ENCODE measurements at places on chromosomes 1 and 21.

DNA sequence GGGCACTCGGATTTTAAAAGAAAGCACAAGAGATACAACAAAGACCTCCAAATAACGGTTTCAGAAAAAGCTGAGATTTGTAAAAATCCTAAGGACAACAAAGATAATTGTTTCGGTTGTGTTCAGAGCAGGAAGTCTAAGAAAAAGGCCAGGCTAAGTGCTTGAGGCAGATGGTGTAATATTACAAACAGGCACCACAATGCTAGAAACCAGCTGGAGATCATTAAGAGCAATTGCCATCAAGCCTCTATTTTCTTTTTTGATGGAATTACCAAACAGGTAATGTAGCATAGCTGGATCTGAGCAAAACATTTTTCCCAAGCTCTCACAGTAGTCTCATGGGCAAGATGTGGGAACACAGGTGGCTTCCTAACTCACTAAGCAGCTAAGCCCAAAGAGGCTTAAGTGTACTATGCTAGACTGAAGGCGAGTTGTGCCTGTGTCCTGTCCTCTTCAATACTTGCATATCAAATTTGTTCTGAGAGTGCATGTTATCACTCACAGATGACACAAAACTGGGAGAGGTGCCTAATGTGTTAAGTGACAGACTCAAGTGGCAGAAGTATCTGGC, 161.6 kb downstream of the GLUL start:
- no peak for DNase-seq

DNA sequence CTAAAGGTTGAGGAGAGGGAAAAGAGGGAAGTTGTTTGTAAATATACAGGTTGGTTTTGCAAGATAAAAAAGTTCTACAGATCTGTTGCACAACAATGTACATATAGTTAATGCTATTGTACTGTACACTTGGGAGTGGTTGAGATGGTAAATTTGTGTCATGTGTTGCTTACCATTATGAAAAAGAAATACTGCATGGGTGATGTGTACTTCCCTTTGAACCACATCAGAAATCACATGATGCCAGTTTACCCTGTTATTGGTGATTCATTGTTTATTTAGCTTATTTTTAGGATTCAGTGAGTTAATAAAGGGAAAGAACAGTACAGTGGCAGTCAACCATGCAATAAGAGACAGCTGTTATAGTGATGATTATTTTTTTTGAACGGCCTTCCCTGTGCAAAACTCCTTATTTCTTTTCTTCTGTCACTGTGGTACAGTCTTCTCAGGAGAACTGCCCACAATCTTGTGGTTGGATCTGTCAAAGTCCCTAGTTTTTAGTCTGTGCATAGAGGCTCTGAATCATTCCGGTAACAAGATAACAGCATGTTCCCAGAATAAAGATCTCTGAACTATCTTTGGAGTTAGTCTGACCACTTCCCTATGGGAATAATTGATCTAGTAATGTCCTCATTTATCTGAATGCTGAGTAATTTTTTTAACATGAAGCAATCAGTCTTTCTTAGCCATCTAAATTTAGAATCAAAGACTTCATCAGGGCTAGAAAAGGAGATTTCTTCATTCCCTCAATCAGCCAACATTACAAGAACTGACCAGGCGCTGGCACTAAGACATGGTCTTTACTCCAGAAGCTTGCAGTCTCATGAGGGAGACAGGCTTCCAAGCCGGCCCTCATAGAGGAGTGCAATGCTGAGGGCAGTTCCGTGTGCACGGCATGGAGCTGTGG, 84.2 kb downstream of the SH3GLB1 start:
- peak; percentile 24 for DNase-seq

DNA sequence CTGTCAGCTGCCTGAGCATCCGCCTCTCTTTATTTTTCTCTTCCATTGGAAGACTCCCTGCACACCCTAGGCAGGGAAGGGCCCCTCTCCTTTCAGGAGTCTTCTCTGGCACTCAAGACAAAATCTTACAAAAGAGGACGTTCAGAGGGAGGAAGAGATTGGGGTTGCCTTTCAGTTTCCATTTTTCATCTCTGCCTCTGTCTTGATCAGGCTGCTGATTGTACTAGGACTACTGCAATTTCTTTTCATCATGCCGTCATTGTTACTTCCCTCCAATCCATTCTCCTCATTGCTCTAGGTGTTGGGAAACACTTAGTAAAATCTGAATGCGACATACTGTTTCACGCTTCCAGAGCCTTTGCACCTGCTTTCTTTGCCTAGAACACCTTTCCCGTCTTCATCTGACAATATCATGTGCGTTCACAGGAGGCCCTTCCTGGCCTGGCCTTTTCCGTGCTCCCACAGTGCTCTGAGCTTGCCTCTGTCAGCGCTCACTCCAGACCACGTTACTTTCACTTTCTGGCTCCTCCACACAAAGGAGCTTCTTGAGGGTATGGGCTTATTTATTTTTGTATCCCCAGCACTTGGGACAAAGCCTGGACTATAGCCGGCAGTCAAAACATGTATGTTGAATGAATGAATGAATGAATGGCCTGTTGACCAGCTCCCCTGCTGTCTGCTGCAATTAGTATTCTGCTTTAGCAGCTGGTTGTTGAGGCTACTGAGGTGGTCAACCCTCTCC, 10.9 kb downstream of the LRRC71 start:
- DNase-seq = no peak

DNA sequence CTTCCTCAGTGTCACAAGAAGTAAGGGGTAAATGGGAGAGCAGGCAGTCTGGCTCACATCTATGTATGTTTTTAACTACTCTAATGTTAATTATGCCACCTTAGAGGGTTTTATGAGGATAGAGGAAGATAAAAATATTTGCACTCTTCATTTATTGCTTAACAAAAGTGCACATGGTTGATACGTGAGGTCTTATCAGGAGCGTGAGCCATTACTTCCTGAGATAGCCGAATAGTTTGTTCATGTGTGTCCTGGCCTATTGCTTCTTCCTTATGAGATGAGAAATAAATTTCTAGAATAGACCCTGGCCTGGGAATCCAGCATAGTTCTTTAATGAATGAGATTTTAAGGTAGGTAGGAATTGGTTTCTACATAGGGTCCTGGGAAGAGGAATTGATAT, 471.1 kb upstream of the B3GALT2 start:
- no peak for DNase-seq

GRCh38 chr1:112769611-112770010, 54.5 kb upstream of the PPM1J start:
- no peak for DNase-seq

DNA sequence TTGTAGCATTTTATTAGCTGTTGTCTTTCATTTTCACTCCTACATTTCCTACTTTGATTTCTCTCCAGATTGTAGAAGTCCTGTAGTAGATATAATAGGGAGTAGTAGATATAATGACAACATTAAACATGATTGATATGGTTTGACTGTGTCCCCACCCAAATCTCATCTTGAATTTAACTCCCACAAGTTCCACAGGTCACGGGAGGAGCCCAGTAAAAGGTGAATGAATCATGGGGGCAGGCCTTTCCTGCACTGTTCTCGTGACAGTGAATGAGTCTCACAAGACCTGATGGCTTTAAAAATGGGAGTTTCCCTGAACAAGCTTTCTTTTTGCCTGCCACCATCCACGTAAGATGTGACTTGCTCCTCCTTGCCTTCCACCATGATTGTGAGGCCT, 7.5 kb upstream of the PRDX6 start:
- DNase-seq = no peak

GRCh38 chr1:37931102-37931360, 15.8 kb downstream of the INPP5B start:
- no peak for DNase-seq

DNA sequence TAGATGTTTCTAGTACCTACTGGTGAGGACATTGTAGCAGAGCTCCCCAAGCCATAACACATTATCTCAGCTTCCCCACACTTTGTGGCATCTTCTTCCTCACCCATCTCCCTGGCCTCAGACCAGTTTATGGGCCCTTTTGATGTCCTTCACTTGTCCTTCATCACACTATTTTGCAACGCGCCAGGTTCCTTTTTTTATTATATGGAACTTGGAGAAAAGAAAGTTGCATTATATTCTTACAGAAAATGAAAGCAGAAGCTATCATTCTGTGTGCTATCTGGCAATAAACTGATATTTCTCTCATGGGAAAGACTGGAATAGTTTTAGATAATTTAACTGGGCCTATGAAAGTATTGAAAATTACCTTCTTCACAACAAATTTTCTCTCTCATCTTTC, 196.9 kb upstream of the ETV3 start:
- no peak for DNase-seq

- peak; percentile 39 for DNase-seq
Measured at GRCh38 chr1:247681288-247681897, 1.9 kb upstream of the OR13G1 start.

DNA sequence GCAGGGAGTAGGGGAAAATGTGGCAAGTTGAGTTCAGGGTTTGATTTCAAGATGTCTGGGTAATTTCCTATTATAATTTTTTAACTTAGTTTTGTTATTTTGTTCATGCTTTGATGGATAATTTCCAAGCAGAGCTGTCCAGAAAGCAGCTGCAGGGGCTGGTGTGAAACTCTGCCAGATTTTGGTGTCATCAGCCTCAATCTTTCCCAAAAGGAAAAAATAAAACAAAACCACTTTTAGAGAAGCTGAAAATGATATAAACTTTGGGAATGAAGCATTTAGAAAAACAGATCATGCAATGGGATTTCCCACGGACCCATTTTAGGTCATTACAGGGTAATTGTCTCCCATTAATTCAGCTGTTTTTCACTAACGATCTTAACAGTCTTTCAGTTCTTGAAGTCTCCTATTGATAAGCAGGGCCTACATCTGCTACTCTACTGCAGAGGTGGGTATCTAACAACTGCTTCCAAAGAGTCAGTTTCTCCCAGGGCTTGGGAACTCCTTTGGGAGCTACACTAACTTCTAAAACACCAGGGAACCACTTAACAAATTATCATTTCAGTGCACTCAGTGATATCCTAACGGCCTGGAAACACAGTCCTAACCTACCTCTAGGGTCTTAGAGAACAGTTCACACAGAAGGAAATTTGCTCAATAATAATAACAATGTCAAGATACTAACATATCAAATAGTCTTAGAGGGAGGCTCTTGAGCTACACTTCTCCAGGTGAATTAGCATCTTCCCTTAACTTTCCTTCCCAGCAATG, 12.3 kb downstream of the ZNF436 start:
- no peak for DNase-seq

DNA sequence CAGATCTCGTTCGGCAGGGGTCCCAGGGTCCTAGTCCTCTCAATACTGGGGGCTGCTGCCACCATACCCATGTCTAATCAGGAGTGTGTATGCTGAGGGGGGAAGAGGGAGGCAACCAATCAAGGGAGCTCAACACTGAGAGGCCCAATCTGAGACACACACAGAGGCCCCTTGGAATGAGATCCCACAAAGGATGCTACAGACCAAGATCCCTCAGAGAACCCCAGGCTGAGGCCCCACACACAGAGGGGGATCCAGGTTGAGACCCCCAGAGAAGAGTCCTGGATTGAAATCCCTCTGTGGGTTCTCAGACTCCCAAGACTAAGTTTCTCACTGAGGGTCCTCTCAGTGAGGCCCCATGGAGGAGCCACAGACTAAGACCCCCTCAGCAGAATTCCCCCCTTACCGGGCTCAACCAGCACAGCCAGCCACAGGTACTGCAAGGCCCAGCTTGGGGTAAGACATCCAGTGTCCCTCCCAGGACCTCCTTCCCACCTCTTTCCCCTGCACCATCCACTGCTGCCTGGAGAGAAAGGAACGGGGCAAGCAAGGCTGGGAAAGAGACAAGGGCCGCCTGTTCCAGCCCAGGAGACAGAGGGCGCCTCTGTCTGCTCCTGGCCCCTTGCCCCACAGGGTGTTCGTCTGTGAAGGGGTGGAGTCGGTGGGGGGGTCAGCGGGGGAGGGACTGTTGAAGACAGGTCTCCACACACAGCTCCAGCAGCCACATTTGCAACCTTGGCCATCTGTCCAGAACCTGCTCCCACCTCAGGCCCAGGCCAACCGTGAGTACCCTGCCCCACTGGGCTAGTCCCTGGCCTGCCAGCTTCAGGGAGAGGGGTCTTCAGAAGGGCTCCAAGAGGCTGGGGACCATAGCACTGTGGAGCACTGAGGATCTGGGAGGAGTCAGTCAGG, at the start of gene S100A1:
Gene S100A1 (plus strand): TSS at position 720 of the 912 bp plus-strand sequence. CDS start 2,088 bp downstream, outside the sequence.
- DNase-seq = no peak

All from SHP77 treated with DMSO at 0.1 percent for 48 hours (cell line).